ENCODE measurements at places on chromosomes 12 and 14.
A peak's percentile ranks its signal among the peaks of the same experiment; 100 is the strongest.

GRCh38 chr12:131196220-131196619 lies 242.5 kb downstream of the ADGRD1 start:
- no peak for DNase-seq

GRCh38 chr12:99722690-99723486 lies 75.3 kb downstream of the GARIN6 start:
- DNase-seq = no peak

DNA sequence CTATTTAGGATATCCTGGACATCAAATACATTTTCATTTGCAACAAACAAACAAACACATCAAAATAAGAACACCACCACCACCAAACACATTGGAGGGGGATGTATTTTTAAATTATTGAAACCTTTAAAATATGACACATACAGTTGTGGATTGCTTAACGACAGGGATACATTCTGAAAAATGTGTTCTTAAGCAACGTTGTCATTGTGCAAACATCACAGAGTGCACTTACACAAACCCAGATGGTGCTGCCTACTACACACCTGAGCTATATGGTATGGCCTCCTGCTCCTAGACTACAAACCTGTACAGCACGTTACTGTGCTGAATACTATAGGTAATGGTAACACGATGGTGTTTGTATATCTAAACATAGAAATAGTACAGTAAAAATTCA lies 19.4 kb downstream of the PYGL start:
- no peak for DNase-seq

GRCh38 chr14:93012506-93012905 lies 89.6 kb downstream of the CHGA start:
- DNase-seq = no peak

DNA sequence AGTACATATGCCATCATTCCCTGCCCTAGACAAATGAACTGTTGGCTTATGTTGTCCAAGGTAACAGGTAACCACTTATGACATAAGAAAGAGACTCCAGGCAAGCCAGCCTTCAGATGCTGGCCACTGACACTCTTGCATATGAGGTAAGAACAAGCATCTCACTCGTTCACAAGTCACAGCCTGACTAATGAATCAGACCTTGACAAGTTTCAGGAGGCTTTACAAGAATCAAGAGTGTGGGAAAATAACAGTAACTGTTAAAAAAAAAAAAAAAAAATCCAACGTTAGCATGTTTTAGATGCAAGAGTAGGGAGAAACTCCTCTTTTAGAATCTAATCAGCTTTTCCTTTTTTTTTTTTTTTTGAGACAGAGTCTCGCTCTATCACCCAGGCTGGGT lies 40.7 kb downstream of the ZFYVE1 start:
- DNase-seq = no peak

DNA sequence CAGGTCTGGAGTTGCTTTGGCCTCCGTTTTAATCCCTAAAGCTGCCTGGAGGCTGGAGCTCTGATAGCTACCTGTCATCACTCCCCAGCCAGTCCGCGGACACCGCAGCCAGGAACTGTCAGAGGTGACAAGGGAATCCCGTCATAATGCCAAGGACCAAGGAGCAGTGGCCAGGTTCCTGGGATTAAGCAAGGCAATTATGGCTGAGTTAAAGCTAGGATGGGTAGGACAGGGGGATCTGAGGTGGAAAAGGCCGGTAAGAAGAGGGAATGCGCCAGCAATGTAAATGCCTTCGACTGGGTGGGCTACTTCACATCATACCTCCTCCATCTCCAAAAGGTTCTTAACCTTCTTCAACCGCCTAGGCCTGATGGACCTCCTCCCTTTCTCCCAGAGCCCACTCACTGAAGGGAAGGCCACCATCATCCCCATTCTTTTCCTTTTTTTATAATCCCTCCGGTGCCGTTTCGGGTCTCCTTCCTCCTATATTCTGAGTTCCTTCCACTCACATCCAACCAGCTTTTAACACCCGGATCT lies 1.9 kb downstream of the PPP1R3E start:
- DNase-seq = peak; percentile 46

DNA sequence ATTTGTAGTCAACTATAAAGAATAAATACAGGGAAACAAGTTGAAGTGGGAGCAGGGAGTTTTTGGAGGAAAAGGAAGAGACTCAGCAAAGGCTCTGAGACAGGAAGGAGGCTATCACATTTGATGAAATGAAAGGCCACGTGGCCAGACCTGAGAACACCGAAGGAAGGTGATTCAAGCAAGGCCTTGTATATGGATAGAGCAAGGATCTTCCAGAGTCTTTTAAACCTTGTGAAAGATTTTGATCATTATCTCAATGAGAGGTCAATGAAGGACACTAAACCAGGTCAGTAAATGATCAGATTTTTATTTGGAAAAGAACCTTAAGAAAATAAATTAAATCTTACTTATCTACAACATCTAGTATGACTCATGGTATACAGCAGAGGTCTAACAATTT lies 523.5 kb downstream of the SLC16A7 start:
- DNase-seq = no peak

GRCh38 chr14:104094709-104095425 lies 9.4 kb downstream of the ASPG start:
- DNase-seq = peak; percentile 86

GRCh38 chr12:105948331-105948730 lies 190.4 kb downstream of the NUAK1 start:
- DNase-seq = no peak

- DNase-seq = no peak
These were observed 4.4 kb downstream of the AACS start for GRCh38 chr12:125069616-125070015.

DNA sequence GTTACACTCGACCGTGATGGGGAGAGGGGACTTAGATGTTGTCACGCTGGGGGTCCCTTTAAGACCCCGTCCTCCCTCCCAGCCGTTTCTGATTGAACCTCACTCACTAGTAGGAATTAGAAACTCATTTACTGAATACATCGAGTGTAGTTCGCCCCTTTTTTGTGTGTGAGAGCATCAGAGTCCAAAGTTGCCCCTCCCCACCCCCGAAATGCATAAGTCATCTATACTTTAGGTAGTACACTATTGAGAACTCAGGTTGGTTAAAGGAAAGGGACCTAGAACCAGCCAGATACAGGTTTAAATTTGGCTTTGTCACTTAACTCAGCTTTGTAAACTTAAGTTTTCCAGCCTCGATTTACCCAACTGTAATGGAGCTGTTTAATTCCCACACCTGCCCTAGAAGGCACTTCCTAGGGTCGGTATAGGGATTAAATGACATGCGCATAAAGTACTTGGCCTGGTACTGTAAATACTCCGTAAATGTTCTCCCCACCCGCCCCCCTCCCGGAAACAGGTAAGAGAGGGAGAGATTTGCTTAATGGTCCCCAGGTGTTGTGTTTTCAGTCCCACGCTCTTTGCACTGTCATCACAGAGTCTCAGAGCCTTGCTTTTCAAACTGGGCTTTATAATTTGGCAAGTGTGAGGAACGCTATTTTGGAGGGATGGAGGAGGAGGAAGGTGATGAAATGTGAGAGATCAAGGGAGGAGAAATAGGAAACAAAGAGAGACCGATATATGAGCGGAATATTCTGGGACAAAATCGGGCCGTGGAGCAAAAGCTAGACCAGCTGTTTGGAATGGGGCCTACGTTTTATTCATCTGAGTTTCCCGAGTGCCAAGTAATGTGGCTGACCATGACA lies 897 bp downstream of the SUDS3 start:
- DNase-seq = no peak

DNA sequence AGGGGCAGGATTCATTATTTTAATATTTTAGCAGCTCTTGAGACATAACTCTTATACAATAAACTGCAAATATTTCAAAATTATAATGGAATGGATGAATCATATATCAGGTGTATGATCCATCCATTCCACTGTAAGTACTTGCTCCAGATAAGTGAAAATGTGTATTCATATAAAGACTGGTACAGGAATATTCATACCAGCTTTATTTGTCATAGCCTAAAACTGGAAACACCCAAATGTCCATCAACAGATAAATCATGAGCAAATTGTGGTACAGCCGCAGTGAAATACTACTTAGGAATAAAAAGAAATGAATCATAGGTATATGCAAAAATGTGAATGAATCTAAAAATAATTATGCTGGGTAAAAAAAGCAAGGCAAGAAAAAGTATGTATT lies 263.6 kb upstream of the SYT10 start:
- DNase-seq = no peak

- DNase-seq = no peak
These were observed 7.4 kb upstream of the BEGAIN start for GRCh38 chr14:100594625-100594951.

- DNase-seq = no peak
These were observed 42.6 kb downstream of the SH2B3 start for GRCh38 chr12:111448266-111448830.

- no peak for DNase-seq
These were observed 35.1 kb downstream of the PAPLN start for GRCh38 chr14:73272393-73272792.

GRCh38 chr12:127810041-127810440 lies 456.9 kb upstream of the TMEM132C start:
- no peak for DNase-seq

- no peak for DNase-seq
These were observed 78.2 kb downstream of the GAS2L3 start for GRCh38 chr12:100651694-100652093.

DNA sequence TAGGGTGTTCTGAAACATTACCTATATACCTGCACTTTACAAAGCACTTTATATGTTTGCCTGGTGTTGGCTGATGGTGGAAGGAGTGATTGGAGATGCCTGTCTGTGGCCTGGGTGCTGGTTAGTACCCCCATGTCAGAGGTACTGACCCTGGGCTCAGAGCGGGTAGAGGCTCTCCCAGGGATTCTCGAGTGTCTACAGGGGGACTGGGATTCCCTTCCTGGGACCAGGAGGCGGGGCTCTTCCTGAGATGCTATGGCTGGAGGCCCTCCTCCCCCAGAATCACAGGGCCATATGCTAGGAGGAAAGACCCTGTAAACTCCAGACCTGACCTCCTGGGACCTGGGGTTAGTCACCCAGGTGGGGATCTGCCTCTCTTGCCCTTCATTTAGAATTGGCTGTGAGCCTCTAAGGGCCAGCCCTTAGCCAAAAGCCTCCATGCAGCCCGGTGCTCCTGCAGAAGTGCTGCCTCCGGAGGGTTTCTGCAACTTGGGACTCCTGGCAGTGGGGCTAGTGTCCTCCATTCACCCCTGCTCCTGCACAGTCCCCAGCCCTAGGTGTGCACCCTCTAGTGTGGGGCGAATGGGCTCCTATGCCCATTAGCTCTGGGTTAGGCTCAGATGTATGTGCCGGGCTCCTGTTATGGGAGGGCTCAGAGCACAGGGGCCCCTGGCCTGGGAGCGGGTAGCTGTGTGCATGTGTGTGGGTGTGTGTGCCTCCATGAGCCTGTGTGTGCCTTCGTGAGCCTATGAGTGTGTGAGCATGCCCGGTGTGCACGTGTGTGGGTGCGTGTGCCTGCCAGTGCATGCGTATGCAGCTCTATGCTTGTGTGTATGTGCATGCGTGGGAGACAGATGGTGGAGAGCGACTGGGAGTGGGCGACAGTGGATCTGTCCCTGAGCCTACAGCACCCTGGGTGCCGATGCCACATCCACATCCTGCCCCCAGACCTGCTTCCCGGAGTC lies 36.6 kb downstream of the RTL1 start:
- no peak for DNase-seq

- no peak for DNase-seq
These were observed 20.0 kb upstream of the SLC15A5 start for GRCh38 chr12:16297521-16297920.

GRCh38 chr14:32934073-32934880 lies 4.4 kb upstream of the NPAS3 start:
- DNase-seq = no peak

- no peak for DNase-seq
These were observed 165.4 kb downstream of the FLRT2 start for GRCh38 chr14:85695300-85695699.

GRCh38 chr14:104333646-104334423 lies 195.4 kb downstream of the KIF26A start:
- DNase-seq = no peak
